Panc1 (cell line): ENCODE measurements at places on chromosomes 4 and X. TPM values are rescaled to one million over a fixed set of nuclear protein-coding genes. Genes with fewer than 3 reads are reported as not detected.

The DCAF4L1 gene
- total RNA-seq = 0.13 TPM

The SGMS2 gene
- total RNA-seq = 15.6 TPM

The MECP2 gene
- total RNA-seq = 88.9 TPM

The EFNB1 gene
- 12.9 TPM for total RNA-seq

The FAM9B gene
- not detected for total RNA-seq

The IKBKG gene
- 76.3 TPM for total RNA-seq

The PITX2 gene
- 0.44 TPM for total RNA-seq

The CPLX1 gene
- 6.7 TPM for total RNA-seq

The PAPSS1 gene
- total RNA-seq = 28.1 TPM

The NXF2 gene
- total RNA-seq = not detected

DNA sequence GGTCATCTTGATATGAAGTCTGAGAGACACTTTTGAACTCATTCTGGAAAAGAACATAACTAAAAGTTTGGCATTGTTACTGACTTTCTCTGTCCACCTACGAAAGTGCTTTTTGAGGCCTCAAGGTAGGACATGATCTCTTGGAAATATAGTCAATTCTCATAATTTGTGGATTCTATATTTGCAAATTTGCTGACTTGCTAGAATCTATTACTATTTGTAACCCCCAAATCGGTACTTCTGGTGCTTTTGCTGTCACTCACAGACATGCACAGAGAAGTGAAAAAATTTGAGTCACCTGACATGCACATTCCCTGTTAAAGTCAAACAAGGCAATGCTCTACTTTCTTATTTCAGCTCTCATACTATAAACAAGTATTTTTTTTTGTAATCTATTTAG is 35.6 kb downstream of the TSPAN7 start:
- DNase-seq = no peak

DNA sequence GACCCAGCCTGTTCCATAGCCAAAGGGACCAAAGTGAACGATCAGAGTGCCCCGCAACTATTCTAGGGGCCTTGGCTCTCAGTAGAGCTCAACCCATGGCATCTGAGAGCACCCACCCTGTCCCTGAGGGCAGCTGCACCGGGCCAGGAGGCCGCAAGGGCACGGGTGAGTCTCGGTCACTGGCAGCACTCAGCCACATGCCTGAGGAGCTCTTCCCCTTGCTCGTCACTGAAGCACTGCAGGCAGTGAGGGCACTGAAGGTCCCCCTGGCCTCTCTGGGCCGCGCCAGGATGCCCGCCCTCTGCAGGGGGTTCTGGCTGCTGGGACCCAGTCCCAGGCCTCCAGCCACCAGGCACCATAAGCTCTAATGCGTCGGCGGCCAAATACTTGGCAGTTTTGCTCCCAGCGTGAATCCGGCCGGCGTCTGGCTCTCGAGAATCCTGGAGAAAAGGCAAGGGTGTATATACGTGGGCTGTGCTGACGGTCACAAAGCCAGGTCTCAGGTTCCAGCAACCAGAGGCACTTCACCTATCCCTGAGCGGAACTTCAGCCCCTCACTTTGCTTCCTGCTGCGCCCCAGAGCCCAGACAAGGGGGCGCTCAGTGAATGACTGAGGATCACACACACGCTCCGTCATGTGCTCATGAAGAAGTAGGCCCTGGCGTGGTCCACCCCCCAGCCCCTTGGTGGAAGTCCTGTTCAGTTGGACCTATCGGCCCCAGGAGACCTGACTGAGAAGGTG is 13.9 kb downstream of the TNIP2 start:
- no peak for DNase-seq

GRCh38 chr4:114582621-114583020 is 16.0 kb upstream of the UGT8 start:
- DNase-seq = no peak

DNA sequence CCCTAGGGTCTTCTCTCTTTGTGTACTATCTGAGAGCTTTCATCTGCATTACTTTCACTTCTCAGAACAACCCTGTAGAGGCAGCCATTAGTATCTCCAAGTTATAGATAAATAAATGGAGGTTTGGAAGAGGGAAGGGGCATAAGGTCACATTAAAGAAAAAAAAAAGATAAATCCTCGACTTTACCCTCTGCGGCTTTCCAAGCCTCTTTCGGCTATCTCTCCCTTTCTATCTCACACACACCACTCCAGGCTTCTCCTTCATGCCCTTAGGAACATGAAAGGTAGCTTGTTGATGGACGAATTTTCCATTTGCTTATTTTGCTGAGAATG is 660 bp upstream of the ARHGEF9 start:
- no peak for DNase-seq

- no peak for DNase-seq
These were observed 48.8 kb upstream of the CCSER1 start for GRCh38 chr4:90078440-90078839.

GRCh38 chr4:94363136-94363655 is 20.6 kb upstream of the HPGDS start:
- DNase-seq = no peak

GRCh38 chr4:159504684-159505083 is 401.8 kb downstream of the RAPGEF2 start:
- no peak for DNase-seq

DNA sequence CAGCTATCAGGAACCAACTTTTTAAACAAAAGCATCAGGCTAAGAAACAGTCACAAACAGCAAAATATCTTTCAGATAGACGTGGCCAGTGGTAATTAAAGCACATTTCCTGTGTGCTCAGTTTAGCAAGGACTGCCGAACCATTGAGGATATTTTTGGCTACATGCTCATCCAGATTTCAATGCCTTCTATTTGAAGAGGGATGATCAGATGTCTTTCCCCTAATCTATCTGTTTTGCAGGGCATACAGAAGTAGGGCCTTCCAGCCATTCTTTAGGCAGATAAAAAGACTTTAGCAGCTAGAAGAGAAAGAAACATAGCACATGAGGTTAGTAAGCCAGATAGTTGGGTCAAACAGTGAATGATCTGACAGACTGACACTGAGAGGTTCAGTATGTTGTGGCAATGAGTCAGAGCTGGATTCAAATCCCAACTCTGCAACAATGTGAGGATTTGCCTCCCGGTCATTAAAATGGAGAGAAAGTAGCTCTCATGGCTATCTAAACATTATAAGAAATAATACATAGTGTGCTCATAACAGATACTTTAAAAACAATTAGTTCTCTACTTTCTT is 100.0 kb upstream of the PRKG2 start:
- DNase-seq = no peak

DNA sequence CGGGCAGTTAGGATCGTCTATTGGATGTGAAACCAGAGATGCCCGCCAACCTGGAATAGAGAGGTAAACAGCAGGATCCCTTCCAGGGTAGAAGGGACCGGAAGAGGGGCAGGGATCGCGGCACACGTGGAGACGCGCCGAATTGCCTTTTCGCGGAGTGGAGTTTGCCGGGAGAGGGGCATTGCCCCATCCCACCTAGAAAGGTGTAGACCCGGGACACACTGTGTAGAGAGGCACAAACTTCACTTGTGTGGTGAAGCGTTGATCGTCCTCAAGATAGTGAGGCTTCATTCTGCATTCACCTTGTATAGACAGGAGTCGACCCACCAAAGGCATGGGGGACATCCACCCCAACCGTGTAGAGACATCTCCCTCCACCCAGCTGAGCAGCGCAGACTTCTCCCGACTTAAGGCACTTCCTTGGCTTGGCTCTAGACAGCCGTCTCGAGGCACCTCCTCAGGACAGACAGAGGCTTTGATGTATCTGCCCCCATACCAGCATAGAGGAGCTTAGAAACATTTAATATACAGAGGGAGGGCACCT is 410 bp downstream of the GNL3L start:
- no peak for DNase-seq

GRCh38 chr4:36332023-36332781 is 50.8 kb downstream of the DTHD1 start:
- no peak for DNase-seq

- DNase-seq = no peak
These were observed 127.0 kb downstream of the IL15 start for GRCh38 chr4:141763374-141763773.

DNA sequence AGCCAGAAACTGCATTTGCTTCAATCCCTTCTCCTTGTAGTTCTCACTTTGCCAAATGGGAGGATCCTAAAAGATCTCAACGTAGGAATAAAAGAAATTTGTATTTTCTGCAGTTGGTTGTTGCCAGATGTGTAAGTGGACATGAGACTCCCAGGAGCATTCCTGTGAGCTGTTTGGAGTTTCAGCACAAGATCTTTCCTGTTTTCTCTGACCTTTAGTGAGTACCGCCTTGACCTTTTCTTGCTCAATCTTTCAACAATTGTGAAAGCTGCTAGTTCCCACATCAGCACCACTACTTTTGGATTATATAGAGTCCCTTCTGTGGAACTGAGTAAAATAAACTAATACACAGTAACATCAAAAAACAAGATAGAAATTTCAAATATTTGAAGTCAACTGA is 683.8 kb upstream of the PABPC4L start:
- no peak for DNase-seq

GRCh38 chr4:186192066-186192612 is 772 bp downstream of the CYP4V2 start:
- DNase-seq = no peak

- DNase-seq = no peak
These were observed 35.1 kb downstream of the TSPAN5 start for GRCh38 chr4:98623126-98623802.

DNA sequence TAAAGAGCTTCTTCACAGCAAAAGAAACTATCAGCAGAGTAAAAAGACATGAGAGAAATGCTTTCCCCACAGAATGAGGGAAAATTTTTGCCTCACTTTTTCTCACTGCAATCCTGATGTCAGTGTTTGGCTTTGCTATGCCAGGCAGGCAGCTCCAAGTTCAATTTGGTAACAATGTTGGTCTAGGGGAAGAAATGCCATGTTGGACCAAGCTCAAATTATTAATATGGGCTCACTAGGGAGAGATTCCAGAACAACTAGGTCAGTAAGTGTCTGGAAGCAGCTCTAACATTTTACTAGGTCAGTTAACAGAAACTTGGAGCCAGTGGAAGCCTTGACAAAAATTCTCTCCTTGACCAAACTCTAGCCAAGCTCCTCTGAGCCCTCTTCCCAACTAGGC is 95.4 kb downstream of the NAF1 start:
- DNase-seq = no peak

DNA sequence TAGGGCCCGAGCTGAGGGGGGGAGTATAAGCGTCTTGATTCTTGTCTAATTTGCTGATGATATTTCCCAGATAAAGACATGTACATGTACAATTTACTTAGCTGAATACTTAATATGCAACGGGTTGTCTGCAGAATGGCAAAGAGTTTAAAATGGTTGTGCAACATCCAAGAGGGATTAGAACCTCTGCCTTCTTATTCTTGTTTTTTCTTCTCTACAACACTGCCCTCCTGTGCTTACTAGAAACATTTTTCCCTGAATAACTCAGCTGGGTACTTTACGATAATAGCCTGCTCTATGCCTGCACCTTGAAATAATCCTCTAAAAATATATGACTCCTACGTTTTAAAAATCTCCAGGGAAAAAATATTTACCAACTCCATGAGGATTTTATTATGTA is 41.8 kb downstream of the INTS12 start:
- DNase-seq = no peak

DNA sequence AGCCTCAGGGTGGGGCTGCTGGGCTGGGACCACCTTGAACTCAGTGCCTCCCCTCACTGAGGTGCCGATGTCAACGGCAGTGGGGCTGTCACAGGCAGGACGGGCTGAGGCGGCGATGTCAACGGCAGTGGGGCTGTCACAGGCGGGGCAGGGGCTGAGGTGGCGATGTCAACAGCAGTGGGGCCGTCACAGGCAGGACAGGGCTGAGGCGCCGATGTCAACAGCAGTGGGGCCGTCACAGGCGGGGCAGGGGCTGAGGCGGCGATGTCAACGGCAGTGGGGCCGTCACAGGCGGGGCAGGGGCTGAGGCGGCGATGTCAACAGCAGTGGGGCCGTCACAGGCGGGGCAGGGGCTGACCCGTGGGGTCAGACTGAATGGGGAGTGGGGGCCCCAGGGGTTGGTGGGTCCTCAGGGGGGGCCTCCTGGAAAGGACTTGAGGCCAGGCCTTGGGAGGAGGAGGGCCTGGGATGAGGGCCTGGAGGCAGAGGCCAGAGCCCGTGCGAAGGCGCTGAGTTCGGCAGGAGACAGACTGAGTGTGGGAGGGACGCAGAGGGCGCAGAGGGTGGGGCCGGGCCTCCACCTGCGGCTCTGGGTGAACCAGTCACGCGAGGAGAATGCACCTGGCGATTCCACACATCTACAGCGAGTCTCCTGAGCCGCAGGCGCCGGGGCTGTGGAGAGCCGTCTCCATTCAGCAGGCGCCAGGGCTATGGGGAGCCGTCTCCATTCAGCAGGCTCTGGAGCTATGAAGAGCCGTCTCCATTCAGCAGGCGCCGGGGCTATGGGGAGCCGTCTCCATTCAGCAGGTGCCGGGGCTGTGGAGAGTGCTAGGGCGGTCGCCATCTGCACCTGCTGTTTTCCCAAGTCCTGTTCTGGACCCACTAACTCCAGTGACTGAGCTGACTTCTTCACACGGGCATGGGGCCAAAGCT is 22.9 kb downstream of the ATP5ME start:
- no peak for DNase-seq

DNA sequence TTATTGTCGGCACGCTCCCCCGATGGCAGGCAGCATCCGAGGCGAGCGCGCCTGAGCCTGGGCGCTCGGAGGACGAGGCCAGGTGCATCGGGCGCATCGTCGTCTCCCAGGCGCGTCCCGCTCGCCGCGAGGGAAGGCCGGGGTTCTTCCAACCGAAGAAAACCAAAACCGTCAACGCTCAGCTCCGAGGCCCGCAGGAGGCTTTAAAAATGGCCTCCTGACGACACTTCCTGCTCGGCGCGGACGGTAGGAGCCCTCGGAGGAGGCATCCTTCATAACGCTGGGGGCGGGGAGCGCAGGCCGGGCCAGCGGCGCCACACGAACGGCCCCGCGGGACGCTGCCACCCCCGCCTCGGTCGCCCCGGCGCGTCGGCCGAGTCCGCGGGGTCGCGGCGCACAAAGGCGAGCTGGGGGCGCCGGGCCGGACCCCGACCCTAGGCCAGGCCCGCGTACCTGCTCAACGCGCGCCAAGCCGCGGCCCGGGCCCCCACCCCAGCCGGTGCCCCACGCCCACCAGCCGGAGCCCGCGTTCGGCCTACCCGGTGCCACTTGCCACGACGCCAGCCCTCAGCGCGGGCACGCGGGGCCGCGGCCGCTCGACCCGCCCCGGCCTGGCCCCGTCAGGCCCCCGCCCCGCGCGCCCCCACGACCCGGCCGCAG is 501 bp downstream of the ZNF518B start:
- DNase-seq = no peak

GRCh38 chrX:34132028-34132427 is at the start of gene FAM47A:
TSS of gene FAM47A (minus strand) at chrX:34132314. CDS start at chrX:34132278, 36 bp downstream.
- DNase-seq = no peak
